Activated T-helper 17 cell treated with anti-CD3 and anti-CD28 coated beads, Interleukin-2, amount 50 U/mL, for 72 hours (primary cell): ENCODE measurements at places on chromosomes 7 and 10.

GRCh38 chr7:90843472-90843871 lies 247.4 kb downstream of the CDK14 start:
- ATAC-seq, result no peak

- peak; percentile 84 for ATAC-seq
These were observed 18.2 kb downstream of the DNAJC12 start for GRCh38 chr10:67819768-67820204.

DNA sequence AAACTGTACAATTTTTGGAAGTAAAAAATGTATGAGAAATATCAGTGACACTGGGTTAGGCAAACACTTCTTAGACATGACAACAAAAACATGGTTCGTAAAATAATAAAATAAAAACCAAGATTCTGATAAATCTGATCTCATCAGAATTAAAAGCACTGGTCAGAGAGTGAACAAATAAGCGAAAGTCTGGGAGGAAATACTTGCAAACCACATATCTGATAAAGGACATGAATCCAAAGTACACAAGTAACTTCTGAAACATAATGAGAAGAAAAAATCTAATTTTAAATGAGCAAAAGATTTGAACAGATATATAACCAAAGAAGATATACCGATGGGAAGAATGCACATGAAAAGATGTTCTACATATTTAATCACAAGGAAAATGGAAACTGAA lies 91.5 kb downstream of the RTKN2 start:
- no peak for ATAC-seq

- no peak for ATAC-seq
These were observed 18.5 kb upstream of the FAM133B start for GRCh38 chr7:92608380-92609322.

GRCh38 chr10:128099901-128100300 lies 26.3 kb downstream of the MKI67 start:
- no peak for ATAC-seq

DNA sequence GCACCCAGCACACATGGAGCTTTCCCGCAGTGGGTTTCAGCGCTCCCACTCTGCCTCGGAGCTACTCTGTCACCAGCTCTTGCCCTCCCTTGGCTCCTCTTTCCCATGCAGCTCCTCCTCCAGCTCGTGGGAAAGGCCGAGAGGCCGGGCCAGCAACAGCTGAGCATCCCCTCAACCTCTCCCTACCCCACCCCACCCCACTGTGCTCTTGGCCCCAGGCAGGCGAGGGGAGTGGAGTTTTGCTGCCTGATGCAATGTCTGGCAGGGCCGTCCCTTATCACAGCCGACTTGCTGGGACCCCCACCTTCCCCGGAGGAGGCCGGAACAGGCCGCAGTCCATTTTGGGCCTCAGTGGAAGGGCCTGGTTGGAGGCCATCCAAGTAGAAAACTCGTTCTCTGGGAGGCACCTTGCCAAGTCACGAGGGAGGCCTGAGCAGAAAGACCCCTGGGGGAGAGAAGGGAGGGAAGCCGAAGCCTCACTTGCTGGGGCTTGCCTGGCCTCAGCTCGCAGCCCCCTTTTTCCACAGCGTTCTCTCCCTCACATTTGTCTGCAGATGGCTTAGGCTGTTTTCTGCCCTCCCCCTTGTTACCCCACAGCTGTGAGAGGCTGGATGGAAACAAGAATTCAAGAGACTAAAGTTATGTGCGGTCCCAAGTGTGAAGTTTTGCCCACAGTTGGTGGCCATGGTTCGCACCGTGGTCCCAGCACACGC lies 35.3 kb downstream of the CHST3 start:
- ATAC-seq, result no peak

GRCh38 chr7:3561932-3562331 lies 260.9 kb downstream of the SDK1 start:
- no peak for ATAC-seq

DNA sequence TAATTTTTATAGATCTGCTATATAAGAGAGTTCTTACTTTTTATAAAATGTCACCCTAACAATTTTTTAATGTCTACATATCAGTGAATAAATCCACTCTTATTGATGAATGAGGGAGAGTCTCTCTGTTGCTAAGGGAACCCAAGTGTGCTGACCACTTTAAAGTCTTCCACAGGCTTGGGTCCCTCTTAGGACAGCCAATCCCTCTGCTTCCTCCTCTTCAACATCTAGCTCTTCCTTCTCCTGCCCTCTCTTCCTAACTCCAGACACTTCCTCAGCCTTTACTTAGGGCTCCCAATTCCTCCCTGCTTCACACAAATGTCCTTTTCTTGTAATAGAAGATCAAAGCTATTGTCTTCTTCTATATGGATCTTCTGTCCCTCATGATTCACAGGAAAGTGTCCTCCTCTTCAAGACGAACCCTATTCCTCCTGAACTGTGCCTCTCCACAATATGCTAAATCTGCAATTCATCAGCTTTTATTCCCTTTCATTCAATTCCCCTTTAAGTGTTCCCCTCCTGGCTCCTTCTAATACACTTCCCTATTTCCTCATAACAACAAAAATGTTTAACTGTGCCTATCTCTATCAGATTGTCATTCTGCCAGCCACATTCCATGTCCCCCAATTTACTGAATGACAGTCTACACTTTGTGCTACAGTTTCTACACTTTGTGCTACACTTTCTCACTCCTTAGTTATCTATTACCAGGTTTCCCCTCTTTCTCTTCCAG lies 37.7 kb downstream of the CDK6 start:
- ATAC-seq, result no peak

GRCh38 chr10:128657548-128657947 lies 531.3 kb upstream of the MKI67 start:
- ATAC-seq, result no peak

- ATAC-seq, result no peak
These were observed 270.7 kb upstream of the IGFBP3 start for GRCh38 chr7:46191776-46192175.

- ATAC-seq, result no peak
These were observed 28.6 kb downstream of the RPS24 start for GRCh38 chr10:78062296-78062695.

- ATAC-seq, result no peak
These were observed 17.3 kb downstream of the WDFY4 start for GRCh38 chr10:48701941-48702340.

DNA sequence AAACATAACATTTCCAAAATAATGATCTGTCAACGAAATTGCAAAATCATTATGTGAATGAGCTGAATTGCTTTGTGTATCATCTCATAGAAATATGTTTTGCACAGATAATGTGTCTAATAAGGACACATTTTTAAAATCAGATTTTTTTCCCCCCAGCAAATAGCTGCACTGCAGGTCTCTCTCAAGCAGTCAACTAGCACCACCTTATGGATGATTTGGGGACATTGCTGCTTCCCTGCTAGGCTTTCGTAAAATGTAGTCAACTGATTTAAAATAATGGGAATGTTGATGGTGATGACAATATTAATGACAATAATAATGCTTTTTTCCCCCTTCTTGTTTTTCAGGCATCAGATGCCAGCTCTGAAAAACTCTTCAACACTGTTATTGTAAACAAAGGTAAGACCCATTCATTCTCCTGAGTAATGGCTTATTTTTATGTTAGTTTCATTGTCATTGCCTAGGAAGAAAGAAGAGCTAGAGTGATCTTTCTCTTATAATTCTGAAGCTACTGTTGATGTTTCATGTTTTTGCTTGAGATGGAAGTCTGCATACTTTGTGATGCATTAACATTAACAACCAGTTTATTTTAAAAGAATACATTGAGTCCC lies 433.6 kb upstream of the GALNT17 start:
- no peak for ATAC-seq

GRCh38 chr10:59748834-59749233 lies 4.4 kb downstream of the MRLN start:
- no peak for ATAC-seq

GRCh38 chr7:8387551-8388256 lies 45.7 kb upstream of the NXPH1 start:
- ATAC-seq, result no peak

GRCh38 chr7:22268884-22269421 lies 88.0 kb downstream of the RAPGEF5 start:
- ATAC-seq, result peak; percentile 37

DNA sequence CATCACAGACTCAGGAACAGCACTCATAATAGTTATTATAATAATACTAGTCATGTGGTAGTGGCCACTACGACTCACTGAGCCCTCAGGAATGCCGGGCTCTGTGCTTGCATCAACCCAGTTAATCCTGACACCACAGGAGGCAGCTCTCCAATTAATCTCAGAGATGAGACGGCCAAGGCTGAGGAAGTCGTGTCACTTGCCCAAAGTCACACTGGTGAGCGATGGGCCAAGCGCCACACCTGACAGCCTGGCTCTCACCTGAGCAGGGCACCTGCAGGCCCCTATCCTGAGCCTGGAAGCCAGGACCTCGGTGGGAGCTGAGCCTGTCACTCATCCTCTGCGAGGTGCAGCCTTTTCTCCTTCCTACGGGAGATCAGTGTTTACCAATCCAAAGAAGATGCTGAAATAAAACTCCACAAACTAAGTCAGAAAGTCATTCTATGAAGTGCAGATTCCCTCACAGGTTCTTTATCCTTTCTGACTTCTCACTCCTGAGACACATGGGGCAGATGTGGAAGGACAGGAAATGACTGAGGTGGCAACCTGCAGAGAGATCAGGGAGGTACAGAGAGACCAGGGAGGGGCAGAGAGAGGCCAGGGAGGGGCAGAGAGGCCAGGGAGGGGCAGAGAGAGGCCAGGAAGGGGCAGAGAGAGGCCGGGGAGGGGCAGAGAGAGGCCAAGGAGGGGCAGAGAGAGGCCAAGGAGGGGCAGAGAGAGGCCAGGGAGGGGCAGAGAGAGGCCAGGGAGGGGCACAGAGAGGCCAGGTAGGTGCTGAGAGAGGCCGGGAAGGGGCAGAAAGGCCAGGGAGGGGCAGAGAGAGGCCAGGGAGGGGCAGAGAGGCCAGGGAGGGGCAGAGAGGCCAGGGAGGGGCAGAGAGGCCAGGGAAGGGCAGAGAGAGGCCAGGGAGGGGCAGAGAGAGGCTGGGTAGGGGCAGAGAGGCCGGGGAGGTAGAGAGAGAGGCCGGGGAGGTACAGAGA lies 38.5 kb downstream of the VIPR2 start:
- no peak for ATAC-seq

DNA sequence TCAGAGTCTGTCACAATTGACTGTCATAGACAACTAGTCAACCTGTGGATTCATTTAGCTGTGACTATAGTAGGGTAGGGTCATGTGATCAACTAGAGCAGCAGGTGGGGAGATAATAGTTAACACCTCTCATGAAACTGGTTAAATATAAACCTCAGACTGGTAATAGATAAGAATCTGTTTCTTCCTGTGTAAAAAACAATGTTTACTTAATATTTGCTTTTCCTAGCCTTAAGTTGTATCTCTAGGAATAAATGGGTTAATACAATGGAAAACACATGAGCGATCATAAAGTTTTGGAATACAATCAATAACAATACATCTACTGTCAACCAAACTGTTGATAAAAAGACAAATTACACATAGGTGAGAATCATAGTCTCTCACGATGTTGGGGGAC lies 43.4 kb upstream of the ITGB8 start:
- ATAC-seq, result no peak

DNA sequence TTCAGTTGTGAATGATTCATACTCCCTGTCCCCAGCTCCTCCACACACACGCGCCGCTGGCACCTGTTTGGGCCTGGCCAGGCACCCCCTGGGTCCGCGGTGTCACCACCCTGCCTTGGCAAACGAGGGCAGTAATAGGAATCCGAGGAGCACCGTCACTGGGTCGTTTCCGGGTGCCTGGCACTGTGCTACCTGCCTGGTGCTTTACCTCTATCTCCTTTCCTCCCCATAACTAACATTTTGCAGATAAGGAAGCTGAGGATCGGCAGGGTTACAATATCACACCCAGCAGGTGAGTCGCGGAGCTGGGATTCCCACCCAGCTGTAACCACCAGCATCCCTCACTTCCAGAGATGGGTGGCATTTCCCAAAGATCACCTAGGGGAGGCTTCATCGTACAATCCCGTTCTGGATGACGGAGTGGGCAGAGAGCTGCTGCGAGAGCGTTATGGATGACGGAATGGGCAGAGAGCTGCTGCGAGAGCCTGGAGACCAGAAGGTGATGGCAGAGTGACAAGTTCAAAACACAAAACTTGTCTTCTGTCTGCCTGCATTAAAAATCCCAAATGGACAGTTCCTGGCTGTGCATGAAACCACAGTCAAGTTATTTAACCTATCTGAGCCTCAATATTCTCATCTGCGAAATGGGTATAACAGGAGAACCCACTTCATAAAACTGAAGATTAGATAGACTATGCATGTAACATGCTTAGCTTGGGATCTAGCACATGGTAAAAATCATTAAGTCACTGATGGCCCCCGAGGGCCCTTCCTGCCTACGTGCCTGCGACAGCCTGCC lies 1.1 kb upstream of the HSPA12A start:
- no peak for ATAC-seq

GRCh38 chr10:72045586-72045985 lies 42.8 kb downstream of the SPOCK2 start:
- no peak for ATAC-seq

DNA sequence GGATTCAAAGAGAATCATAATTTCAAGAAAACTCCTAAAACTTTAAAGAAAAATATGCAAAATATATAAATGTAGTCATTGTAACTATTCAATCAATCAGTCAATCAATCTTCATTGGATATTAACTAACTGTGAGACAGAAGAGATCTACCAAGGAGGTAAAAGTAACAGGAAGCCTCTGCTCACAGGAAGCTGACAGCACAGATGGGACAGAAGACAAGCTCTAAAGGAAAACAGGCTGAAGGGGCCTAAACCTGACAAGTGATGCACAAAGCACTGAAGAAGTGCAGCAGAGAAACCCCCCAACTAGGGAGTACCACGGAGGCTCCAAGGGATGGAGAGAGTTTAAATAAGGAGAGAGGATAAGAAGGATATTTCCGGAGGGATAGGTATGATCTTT lies 173.0 kb downstream of the SKAP2 start:
- ATAC-seq, result no peak

DNA sequence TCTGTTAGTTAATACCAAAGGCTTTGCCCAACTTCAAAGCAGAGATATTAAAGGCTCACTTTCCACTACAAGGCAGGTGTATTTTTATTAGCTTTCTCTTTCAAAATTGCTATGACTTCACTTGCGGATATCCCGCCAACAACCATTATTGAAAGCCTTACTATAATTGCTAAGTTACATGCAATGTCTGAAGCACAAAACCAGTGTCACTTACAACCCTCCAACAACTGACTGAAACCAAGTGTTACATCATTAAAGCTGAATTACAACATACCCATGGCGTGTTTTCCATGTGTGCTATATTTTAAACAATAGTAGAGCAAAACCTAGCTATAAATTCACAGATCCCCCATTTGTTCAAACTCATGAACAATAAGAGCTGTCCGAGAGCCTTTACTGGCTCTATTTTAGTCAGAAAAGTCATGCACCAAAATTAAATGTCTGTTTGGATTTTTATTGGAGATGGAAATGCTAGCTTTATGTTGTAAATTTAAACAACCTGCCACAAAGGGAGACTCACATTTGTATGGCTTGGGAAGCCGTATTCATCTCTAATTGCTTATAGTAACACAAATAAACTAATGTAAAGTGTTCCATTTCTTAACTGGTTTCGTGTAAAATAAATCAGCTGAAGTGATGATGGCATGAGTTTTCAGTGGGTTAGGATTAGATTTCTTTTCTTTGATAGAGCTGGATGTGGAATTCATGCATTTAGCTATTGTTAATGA lies 227.1 kb downstream of the AGMO start:
- ATAC-seq, result no peak

- ATAC-seq, result no peak
These were observed 9.9 kb downstream of the VPS50 start for GRCh38 chr7:93242106-93242505.

- ATAC-seq, result no peak
These were observed 464.3 kb upstream of the ADARB2 start for GRCh38 chr10:2201534-2202099.
